ENCODE measurements at places on chromosomes 13 and 19.

DNA sequence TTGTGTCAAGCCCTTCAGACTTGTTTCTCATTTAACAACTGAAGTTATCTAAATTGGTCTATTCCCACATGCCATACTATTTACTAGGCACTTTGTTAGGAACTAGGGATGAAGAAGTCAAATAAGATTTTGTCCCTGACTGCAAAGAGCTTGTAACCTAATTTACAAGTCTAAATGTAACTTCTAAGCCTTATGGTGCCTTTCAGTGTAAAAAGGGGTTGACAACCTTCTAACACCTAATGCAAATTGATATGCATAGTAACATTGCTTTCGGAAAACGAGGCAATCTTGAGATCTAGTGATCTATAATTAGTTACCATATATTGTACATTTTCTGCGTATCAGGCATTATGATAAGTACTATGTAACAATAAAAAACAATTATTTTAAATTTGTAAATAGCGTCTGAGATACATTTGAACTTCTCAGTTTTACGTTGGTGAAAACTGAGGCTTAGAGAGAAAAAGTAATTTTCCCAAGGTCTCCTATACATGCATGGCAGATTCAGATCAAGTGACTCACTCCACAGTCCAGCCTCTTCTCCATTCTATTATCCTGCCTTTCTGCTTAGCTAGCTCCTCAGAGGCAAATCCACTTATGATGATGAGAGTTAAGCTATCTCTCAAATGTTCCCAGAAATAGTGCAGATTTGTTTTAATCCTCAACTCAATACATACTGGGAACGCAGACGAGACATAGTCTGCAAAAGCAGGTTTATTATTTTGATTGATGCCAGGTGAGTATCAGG is 764.9 kb upstream of the SLITRK5 start:
- no peak for DNase-seq

GRCh38 chr13:40433577-40433976 is 232.9 kb downstream of the FOXO1 start:
- DNase-seq, result peak; percentile 61

- DNase-seq, result no peak
Observed at GRCh38 chr13:106115081-106115480, 420.4 kb downstream of the EFNB2 start.

DNA sequence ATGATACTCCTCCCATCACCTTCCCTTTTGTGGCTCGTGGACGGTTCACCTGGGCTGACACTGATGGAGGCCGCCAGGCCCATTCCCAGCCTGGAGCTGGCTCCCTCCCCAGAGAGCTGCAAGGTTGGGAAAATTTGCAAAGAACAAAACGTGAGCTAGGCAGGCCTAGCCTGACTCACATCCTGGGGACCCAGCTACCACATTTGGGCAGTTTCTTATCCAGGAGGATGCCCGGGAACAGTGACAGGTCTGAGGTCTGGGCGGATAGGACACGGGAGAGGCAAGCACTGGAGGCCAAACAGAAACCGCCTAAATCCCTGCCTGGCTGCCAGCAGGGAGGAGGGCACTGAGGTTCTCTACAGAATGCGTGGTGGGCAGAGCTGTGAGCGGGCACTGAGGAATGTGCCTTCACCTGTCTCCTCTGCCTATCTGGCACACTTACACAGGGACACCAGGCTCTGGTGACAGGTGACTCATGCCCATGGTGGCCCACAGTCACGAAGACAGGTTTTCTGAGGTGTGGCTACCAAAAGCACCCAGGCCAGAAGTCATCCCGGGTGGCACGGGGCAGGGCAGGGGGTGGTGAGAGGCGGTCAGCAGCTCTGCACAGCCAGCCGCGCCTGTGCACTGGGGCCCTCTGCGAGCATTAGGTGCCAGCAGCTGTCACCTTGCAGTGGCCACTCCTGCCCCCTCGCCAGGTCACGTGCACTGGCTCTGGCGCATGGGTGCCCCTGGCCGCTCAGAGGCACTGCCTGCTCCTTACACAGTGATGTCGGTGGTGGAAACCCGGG is 23.2 kb downstream of the SH3GL1 start:
- no peak for DNase-seq

GRCh38 chr19:49669516-49669915 is 3.8 kb downstream of the BCL2L12 start:
- no peak for DNase-seq

GRCh38 chr13:41008349-41008980 is 10.7 kb downstream of the ELF1 start:
- no peak for DNase-seq

- peak; percentile 51 for DNase-seq
Observed at GRCh38 chr13:23754506-23754905, 134.7 kb downstream of the MIPEP start.

GRCh38 chr19:56403261-56403660 is 871 bp upstream of the ZNF583 start:
- DNase-seq, result no peak

DNA sequence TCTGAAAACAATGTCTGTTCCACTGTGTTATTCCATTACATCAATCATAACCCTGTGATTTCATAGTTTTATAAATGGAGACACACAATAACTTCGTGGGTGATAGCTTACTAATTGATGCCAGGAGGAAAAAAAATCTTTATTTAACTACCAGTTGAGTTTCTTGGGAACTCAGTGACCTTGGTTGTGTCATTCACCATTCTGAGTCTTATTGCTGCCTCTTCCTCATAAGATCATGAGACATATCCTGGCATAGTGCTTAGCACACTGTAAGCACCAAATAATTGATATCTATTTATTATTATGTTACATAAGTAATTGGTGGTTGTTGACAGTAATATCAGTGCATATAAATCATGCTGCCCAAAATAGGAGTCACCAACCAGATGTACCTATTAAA is 39.1 kb upstream of the SIN3B start:
- DNase-seq, result no peak

DNA sequence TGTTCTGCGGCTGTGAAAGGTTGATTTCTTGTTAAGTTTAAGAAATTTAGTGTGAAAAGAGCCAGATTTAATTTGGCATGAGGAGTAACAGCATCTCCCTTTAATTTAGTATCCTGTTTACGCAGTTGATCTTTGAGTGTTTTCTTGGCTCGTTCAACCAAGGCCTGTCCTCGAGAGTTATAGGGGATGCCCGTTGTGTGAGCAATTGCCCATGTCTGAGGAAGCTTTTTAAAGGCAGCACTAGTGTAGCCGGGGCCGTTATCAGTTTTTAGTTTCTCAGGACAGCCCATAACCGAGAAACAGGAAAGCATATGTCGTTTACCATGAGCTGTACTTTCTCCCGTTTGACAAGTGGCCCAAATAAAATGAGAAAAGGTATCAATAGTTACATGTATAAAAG is 47.5 kb upstream of the ZNF43 start:
- no peak for DNase-seq

DNA sequence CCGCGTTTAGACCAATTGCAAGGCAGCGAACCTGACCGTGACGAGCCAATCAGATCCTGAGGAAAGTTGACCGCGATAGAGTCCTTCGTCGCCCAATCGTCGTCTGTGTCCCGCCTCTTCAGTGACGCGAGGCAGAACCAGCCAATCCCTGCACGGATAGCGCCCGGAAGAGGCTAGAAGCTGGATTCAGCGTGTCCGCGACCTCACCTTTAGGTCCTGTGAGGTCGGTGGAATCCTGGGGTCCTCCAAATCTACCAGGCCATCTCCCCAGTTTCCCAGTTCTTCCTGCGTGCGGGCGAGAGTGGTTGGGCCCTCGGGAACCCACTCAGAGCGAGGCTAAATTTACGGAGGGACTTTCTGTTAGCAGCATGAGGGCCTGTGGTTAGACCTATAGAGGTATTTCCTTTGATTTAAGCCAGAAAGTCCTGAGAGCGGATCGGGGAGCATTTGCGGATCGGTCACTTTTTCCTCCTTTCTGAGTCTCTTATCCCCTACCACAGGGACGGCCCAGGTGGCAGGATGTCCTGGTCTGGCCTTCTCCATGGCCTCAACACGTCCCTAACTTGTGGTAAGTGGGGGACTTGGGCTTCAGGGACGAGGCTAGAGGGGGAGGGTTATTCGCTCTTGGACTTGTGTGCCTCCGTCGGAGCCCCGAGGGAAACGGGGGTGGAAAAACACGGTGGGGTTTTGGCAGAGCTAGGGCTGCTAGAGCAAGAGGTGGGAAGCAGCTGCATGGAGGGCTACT is at the start of gene MRPS12:
MRPS12 (plus strand) TSS at position 169 of the 745 bp plus-strand sequence; CDS start at position 520, 351 bp downstream.
- peak; percentile 99 for DNase-seq

DNA sequence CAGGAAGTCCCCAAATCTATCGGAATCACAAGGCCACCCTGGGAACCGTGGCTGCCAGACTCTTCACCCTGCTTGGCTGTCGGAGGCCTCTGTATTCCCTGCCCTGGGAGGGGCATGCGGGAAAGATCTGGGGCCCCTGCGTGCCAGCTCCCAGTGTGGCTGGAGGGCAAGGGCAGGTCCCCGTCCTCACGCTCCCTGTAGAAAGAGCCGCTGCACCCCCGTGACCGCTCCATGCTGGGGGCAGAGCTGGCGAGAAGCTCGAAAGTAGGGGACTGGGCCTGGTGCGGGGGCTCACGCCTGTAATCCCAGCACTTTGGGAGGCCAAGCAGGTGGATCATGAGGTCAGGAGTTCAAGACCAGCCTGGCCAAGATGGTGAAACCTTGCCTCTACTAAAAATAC is 208.4 kb upstream of the SOX1 start:
- no peak for DNase-seq

- peak; percentile 75 for DNase-seq
Observed at GRCh38 chr19:10271543-10272086, 695 bp downstream of the ICAM1 start.

DNA sequence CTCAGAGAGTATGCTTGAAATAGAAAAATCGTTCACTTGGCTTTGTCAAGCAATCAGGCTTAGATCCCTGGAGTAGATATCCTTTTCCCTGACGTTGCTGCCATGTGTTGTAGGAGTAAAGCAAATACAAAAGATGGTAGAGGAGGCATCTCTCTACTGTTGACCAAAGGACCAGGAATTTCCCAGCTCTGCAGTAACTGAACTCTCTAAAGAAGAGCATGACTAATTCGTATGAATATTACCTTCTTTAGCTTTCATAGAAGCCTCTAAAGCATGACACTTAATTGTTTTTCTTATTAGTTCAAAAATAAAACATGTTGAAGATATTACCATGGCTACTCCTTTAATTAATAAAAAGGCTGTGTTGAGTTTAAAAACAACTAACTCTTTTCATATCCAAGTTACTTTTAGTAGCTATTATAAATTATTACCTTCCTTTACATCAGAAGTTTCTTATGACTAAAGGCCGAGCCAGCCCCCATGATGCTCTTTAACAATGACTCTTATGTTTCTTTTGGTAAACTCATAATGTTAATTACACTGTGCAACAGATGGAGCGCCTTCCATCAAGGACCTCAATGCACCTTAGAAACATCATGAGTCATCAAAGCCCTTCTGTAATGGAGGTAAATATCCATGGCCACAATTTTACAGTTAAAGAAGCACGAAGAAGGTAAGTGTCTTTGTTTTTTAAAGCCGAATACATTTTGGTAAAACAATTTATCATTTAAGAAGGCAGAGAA is 352.4 kb downstream of the KLF5 start:
- DNase-seq, result no peak

GRCh38 chr13:109396266-109396665 is 390.1 kb downstream of the IRS2 start:
- no peak for DNase-seq

- DNase-seq, result no peak
Observed at GRCh38 chr19:15251749-15252397, 19.6 kb upstream of the EPHX3 start.

GRCh38 chr13:34591900-34592529 is 350.1 kb upstream of the NBEA start:
- no peak for DNase-seq

DNA sequence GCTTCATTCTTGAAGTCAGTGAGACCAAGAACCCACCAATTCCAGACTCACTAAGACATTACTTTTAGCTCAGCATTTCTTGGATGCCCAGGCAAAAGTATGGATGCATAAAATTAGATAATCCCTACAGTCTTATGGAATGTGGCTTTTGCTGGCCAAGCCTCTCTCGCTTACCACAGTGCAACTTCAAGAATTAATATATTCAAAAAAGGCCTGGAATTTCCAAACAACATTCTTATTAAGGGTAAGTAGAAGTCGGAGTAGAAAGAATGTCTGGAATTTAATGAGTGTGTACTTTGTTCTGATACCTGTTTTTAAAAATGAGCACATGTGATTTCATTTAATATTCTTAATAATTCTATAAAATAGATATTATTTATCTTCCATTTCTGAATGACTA is 302.4 kb upstream of the TMTC4 start:
- no peak for DNase-seq

- DNase-seq, result no peak
Observed at GRCh38 chr19:33641956-33642498, 20.3 kb downstream of the CHST8 start.

Measured in CD4-positive, alpha-beta T cell treated with Interleukin-10 for 1 hour (primary cell).